ENCODE measurements at places on chromosomes 3 and 15.

- DNase-seq, result no peak
These were observed 21.6 kb upstream of the VILL start for GRCh38 chr3:37968813-37969595.

DNA sequence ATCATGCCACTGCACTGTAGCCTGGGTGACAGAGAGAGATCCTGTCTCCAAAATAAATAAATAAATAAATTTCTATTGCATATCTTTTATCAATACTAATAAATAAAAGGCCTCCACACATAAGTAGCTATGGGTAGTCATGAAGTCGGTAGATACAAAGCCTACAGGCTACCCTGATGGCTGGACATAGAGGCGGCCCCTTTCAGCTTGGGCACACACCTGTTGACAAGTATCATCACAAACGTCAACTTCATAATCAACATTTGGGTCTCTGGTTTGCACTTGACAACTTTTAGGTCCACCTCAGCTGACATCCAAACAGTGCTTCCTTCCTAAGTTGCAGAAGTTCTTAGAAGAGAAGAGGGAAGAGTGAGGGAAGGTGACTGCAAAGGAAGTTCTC, 53.4 kb downstream of the ITGA11 start:
- no peak for DNase-seq

DNA sequence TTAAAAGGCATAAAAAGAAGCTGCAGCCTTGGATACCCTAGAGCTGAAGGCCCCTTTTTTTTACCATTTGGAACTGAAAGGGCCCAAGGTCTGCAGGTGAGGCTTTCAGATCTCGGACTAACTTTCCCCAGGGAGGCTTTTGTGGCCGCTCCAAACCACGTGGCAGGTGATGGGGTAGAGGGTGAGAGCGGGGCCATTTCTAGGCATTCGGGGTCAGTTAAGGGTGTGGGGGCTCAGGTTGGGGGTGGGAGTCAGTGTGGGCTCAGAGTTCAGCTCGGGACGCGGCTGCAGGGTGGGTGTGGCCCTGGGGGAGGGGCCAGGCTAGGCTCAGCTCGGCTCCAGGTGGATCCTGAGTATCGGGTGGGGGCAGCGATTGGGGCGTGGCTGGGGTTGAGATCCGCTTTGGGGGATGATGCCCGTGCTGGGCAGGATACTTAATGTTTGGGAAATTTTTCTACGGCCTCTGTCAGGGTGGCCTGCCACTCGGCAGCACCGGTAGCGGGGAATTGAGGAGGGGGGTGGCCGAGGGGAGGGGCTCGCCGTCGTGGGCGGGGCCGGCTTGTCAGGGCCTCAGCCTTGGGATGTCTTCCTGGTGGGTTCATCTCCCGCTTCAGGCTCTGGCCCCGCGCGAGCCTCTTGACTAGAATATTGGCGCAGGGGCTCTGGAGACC, 2.5 kb downstream of the KLF13 start:
- no peak for DNase-seq

DNA sequence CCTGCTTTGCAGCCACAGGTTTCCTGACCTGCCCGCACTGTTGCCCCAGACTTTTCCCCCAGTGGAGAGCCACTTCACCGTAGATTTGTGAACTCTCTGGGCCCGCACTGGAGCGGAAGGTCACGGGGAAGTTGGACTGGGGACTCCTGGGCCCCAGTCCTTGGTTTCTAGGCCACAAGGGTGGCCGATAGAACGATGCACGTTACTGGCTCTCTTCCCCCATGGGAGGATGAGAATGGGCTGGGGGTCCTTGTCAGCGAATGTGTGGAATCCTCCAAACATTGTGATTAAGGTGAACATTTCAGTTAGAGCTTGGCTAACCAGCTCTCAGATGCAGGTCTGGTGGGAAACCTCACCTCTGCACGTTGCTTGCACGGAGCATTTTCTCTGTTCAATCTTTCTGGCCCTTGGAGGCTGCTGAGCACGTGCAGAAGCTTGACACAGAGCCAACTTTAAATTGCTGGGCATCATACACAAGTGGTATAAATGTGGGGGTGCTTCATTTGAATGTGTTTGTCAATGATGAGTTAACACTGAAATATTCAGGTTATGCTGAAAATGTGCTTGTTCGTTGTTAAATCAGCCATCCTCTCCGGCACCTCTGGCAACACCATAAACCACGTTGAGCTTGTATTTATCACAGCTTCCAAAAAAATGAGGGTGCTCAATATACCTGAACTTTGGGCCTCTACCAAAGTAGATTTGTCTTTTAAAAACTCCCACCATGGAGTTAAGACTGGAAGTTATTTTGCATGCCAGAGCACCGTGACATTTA, 976 bp downstream of the DIS3L start:
- DNase-seq, result peak; percentile 28

GRCh38 chr3:16332904-16333426, 68.0 kb downstream of the OXNAD1 start:
- no peak for DNase-seq

DNA sequence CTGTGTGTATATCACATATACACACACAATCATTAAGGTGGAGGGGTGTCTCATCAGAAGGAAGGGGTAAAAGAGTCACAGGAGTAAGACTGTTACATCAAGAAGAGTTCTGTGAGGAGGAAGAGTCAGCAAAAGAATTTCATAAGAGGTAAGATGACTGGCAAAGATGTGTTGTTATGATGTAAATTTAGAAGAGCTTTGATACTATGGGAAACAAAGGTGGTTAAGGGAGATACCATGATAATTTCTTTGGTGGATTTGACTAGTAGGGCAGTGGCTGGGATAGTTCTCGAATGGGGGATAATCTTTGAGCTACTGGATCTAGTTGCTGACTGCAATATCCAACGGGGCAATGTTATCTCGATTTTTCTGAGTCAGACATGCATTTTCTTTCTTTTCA, 61.6 kb downstream of the STAG1 start:
- DNase-seq, result no peak

GRCh38 chr15:65832549-65833364, 36.5 kb upstream of the RAB11A start:
- DNase-seq, result peak; percentile 53

All from stimulated activated CD4-positive, alpha-beta T cell treated with anti-CD3 and anti-CD28 coated beads, Interleukin-4, amount 100 ng/mL, for 24 hours (primary cell).